DMS79 treated with DMSO at 0.1 percent for 48 hours (cell line): ENCODE measurements at places on chromosomes 2 and 18.

GRCh38 chr2:109378682-109379081 is 235.1 kb downstream of the SEPTIN10 start:
- no peak for DNase-seq

DNA sequence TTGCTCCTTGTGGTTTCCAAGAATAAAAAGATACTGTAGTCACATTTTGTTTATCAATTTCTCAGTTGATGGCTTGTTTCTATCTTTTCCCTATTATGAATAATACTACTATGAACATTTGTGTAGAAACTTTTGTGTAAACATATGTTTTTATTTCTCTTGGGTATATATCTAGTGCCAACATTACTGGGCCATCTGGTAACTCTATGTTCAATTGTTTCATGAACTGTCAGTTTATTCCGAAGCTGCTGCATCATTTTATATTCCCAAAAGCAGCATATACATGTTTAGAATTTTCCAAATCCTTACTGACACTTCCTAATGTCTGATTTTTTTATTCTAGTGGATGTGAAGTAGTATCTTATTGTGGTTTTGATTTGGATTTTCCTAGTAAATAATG is 737.6 kb upstream of the TMEFF2 start:
- no peak for DNase-seq

- no peak for DNase-seq
These were observed 114.5 kb upstream of the MAPRE2 start for GRCh38 chr18:34926683-34927082.

GRCh38 chr2:1741851-1742250 is 2.5 kb downstream of the PXDN start:
- no peak for DNase-seq

DNA sequence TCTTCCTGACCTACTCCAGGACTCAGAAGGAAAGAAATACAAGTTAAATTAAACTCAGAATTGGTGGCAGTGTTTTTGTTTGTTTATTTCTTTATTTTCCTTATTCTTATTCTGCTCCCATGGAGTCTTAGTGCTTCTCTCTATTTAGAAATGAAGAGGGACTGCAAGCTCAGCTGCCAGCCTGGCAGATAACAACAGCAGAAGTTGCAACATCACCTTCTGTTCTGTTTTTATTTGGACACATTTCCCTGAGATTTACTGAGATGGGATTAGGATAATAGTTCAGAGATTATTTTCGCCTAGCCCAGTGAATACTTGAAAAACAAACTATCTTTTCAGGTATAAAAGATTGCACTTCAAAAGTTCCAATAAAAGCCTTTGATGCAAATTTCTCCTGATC is 70.4 kb upstream of the DTNA start:
- no peak for DNase-seq

DNA sequence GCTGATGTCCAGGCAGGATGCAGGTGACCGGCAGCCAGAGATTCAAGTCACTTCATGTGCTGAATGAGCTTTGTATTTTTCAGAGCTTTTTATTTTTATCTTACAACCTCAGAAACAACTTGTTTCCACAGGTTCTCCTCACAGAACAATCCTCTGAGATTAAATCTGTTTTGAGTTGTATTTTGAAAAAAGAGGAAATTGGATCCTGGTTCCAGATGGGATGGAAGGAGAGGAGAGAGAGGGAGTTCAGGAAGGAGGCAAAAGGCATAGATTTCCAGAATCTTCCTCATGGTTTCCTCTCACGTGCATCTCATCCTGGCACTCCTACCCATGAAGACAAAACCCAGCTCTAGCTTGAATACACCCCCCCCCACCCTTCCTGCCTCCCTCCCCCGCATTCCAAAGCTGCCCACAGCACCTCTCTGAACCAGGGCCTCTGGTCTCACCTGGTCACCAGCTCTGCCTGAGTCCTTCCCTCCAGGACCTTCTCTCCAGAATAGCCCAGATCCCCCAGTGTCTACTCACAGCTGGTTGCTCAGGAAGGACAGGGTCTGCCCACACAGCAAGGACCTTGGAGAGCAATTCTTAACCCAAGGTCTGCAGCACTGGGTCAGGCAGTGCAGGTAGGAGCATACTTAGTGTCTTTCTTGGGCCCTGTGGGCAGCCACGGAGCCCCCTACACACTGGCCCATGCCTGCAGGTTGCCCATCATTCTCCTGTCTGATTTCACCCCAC is 104.7 kb downstream of the ZFP36L2 start:
- DNase-seq: no peak

DNA sequence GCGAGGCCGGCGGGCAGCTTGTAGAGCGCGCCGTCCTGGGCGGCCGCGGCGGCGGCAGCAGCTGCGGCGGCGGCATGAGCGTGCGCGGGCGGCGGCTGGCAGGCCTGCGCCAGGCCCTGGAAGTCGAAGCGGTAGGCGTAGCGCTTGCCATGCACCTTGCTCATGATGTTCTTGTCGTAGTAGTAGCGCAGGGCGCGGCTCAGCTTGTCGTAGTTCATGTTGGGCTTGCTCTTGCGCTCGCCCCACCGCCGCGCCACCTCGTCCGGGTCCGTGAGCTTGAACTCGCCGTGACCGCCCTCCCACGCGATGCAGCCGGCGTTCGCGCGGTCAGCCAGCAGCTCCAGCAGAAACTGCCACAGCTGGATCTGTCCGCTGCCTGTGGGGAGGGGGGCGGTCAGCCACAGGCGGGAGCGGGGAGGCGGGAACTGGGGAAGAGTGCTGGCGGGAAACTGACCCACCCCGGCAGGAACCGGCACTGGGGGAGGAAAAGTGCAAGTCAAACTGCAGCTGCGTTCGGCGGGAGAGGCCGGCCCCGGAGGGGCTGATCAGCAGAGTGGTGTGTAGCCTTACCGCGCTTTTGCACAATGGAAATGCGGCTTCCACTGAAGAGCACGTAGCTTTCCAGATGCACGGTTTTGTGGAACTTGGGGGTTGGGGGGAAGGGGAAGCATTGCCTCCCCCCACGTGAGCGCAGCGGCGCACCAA is 3.0 kb downstream of the FEV start:
- peak; percentile 69 for DNase-seq
